ENCODE measurements at places on chromosomes 12 and 14.
A peak's percentile ranks its signal among the peaks of the same experiment; 100 is the strongest.

DNA sequence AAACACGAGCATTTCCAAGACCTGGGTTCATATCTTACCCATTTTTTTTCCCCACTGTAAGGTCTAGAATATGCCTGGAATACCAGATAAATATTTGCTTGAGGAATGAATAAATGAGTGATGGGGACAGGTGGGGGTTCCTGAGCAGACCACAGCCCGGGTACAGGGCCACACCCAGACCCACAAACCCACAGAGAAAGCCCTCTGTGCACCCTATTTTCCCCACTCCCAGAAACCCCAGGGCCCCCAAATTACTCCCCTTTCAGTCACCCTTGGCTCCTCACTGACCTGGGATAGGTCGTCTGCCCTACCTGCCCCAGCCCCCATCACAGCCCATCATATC lies 66.5 kb upstream of the DDX11 start:
- no peak for DNase-seq

DNA sequence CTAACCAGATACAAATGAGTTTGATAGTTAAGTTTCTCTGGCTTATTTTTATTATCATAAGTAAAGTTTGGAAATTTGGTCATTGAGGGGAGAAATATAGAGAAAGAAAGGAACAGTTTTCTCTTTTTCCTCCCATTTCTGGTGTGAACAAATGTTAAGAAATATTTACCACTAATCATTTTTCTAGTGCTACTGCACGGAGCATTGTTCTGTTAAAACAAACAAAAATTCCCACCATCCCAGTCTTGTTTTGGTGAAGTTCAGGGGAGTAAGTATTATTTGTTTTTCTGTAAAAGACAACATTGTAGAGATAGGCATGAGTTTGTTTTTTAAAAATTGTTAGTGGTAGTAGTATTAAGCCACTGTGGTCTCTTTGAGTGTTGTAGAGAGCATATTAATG lies 135.3 kb downstream of the FGD4 start:
- DNase-seq = no peak

DNA sequence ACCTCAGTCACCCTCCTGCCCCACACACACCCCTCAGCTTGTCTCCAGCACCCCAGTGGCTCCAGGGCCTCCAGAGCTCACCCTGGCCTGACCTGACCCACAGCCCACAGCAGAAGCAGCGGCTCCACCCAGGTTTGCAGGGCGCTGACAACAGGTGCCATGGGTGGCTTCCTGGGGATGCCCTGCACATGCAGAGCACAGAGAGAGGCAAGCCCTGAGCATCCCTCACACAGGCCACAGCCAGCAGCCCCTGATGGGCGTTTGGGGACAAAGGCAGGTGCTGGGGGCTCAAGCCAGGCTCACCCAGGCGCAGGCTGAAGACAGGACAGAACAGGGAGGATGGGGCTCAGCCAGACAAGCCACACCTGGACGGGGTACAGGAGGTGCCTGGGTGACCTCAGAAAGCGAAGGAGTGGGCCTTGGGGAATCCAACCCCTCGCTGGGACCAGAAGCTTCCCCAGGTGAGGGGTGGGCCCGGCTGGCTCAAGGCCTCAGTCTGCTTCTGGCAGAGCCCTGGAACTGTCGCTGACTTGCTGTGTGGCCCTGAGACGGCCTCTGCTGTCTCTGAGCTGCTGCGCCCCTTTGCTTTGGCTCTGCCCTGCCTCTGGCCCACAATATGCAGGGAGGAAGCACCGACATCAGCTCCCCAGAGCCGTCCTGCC lies 10.6 kb downstream of the ARL6IP4 start:
- no peak for DNase-seq

GRCh38 chr12:21219206-21219605 lies 88.2 kb downstream of the SLCO1B1 start:
- DNase-seq = no peak

DNA sequence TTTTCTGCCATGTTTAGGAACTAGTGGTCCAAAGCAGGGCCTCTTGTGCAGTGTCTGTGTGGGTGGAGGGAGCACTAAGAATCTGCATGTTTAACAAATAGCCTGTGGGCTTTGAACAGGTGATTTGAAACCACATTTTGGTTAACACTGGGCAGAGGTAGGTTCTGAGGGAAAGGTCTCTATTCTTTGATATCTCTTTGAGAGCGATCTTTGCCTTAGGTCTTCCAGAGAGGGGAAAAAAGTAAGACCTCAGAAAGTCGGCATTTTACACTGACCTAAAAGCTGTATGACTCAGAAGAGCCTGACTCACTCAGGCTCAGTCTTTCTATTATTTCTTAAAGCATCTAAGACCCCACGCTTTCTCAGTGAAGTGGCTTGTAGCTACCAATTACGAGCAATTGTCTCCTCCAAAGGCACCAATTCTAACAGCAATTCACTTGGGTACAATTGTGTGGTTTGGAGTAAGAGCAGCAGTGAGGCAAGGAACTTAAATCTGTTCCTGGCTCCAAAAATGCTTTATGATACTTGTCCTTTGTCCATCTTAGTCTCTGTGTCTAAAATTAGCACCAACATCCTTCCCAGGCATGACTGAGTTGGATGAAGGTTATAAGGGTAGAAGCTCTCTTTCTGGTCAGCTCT lies 8.8 kb downstream of the EIF2B2 start:
- DNase-seq = no peak

GRCh38 chr12:102509123-102509626 lies 28.8 kb upstream of the IGF1 start:
- DNase-seq = no peak

GRCh38 chr12:23008623-23009022 lies 383.7 kb downstream of the ETNK1 start:
- no peak for DNase-seq

DNA sequence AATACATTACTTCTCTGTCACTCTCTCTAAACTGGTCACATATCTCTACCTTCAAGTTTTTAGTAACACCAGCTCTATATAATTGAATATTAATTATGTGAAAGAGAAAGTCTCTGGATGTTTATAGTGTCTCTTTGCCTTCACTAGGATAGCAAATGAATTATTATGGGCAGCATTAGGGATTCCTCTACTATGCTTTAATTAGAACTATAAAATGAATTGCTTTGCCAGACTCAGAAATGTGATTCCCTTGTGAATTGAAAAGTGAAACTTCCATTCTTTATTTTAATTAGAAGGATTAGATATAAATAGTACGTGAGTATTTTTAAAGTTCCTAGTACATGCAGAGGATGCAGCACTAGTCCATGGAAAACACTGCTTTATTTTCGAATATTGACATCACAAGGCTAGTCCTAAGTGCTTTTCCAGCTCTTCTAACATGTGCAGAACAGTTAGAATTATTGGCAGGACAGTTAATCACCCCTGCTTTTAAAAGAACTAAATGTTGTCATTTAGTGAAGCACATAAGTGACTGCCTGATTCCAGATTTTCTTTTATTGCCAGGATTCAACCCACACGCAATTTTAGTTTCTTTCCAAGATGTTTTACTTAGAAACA lies 23.0 kb upstream of the REP15 start:
- no peak for DNase-seq

- DNase-seq = no peak
Measured at GRCh38 chr12:130026608-130027176, 122.9 kb upstream of the TMEM132D start.

- no peak for DNase-seq
Measured at GRCh38 chr14:85695300-85695699, 165.4 kb downstream of the FLRT2 start.

DNA sequence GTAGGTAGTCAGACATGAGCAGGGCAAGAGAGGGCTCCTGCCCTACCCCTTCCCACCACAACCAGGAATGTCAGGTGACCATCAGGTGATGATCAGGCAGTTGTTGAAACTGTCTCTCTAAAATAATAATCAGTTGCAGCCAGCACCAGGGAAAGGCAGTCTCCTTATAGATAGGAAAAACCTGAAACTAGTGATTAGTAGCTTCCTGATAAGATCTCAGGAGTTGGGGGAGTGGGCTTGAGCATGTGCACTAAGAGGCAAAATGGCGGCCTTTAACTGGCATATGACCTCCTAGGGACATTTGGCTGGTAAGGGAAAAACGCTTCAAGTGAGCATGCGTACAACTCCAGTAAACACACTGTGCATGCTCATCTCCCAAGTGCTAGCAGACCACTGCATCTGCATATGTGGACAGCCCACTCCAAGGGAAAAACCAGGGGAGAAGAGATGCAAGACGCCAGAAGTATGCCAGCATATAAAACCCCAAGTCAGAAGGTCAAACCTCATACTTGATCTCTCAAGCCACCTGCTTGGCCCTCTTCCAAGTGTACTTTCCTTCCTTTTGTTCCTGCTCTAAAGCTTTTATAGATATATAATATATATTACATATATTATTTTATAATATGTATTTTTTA lies 37.1 kb downstream of the TGFB3 start:
- DNase-seq = no peak

GRCh38 chr12:55780685-55781084 lies 36.8 kb downstream of the SARNP start:
- DNase-seq = no peak

GRCh38 chr14:59213368-59214315 lies 25.2 kb downstream of the DAAM1 start:
- DNase-seq = no peak

GRCh38 chr12:104166465-104166864 lies 28.5 kb upstream of the NFYB start:
- DNase-seq = no peak

DNA sequence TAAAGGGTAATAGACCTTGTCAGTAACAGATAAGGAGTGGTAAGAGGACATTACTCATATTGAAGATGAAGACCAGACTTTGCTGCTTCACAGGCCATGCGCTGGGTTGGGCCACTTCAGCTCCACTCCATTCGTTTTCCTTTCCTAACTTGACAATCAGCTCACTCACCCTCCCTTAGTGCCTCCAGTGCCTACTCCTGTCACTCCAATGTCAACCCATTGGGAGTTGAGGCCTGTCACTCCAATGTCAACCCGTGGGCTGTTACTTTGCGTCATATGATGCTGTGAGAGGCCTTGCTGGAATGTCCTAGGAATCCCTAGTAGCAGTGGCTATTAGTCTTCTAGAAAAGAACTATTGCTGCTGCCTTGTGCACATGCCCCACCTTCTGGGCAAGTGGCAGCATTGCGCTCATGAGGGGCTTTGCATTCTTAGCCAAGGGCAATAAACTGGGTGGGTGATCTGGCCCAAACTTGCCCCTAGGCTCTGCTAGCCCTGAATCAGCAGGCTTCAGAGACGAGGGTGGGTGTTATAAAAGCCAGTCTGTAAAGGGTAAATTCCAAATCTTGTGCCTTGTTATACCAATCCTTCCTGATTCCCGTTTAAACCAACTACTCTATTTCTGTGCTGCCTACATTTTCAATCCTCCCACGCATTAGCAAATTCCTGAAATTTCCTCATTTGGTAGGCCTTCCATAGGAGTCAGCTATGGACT lies 36.1 kb downstream of the BAZ2A start:
- peak; percentile 64 for DNase-seq

GRCh38 chr14:22475381-22475780 lies 113.6 kb downstream of the DAD1 start:
- no peak for DNase-seq

GRCh38 chr12:14956024-14956891 lies 5.1 kb downstream of the ARHGDIB start:
- no peak for DNase-seq

DNA sequence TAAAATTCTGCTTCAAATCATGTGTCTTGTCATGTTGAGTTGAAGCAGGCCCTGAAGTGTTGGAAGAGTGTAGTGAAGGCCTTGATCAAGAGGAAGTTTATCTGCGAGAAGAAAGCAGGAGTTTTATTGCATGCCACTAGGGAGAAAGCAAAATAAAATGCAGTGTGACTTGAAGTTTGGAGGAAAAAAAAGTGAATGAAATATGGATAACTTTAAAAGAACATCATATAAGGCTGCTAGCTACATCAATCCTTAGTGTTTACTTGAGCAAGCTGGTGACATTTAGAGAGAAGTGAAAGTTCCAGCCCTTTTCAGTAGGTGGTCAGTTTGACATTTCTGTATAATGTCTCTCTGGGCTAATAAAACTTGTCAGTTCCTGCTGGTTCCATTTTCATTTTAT lies 841.1 kb downstream of the TMTC2 start:
- DNase-seq = no peak

- DNase-seq = peak; percentile 17
Measured at GRCh38 chr12:93785249-93786010, 108.3 kb downstream of the CRADD start.

DNA sequence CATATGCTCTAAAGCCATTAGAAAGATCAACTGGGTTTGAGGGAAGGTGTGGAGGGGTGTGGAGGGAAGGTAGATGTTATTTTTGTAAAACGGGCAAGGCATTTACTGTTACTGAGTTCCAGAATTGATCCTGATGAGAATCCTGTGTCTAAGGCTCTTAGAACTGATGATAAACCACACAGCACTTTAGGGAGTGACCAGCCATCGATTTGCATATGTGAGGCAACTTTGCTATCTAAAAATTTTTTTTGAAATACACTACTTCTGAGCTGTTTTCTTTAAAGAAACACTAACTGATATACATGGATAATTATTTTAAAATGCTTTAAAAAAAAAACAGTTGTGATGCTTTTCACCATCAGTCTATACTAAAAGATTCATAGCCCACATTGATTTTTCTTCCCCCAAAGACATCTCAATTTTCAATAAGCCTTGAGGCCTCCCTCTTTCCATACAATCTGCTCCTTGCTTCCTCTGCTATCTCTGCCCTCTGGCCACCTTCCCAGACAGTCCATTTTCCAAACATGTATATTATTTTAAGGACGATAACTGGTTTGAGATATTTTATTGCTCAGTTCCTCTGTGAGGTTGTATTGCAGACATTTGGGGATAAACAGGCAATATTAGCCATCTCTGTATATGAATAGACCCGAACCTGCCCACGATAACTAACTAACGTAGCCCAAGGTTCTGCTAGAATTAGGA lies 265.9 kb downstream of the EFCAB11 start:
- DNase-seq = no peak

GRCh38 chr12:8562310-8562709 lies 21.6 kb upstream of the CLEC4E start:
- no peak for DNase-seq

GRCh38 chr12:47989023-47989417 lies 15.3 kb downstream of the COL2A1 start:
- DNase-seq = no peak

- DNase-seq = no peak
Measured at GRCh38 chr12:110093631-110094311, 30.4 kb upstream of the IFT81 start.

DNA sequence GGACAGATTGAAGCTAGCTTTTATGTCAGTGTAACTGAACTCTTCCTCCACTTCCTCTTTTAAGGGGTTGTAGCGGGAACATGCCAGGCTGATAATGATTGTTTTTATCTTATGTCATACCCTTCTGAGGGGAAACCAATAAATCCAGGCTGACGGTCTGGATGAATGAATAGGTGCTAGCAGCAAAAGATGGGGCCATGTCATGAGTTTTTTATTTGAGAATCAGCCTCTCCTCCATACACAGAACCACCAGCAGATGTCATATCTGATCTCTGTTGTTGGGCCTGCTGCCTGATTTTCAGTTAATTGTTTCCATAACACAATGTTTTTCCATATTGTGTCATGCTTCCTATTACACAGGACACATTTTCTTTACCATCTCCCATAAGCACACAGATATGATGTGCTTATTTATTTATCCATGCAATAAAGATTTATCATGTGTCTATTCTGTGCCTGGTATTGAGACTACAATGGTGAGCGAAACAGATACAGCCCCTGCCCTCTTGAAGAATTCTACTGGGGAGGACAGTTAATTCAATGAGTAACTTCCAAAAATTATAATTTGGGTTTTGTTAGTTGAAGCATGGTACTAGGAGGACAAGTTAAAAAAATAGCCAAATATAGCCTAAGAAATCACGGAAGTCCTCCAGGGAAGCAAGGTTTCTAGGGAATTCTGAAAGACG lies 33.6 kb upstream of the CRY1 start:
- no peak for DNase-seq
